Muscle of back (tissue), 13 donors: ENCODE measurements at places on chromosomes 2 and 18. TPM values are rescaled to one million over a fixed set of nuclear protein-coding genes. Genes with fewer than 3 reads are reported as not detected.

Gene GPC1
- 89.3 TPM for polyA plus RNA-seq

Gene CAPN14
- polyA plus RNA-seq: 0.04 TPM

- no peak for DNase-seq
Measured at GRCh38 chr2:215535741-215536140, 99.9 kb upstream of the FN1 start.

DNA sequence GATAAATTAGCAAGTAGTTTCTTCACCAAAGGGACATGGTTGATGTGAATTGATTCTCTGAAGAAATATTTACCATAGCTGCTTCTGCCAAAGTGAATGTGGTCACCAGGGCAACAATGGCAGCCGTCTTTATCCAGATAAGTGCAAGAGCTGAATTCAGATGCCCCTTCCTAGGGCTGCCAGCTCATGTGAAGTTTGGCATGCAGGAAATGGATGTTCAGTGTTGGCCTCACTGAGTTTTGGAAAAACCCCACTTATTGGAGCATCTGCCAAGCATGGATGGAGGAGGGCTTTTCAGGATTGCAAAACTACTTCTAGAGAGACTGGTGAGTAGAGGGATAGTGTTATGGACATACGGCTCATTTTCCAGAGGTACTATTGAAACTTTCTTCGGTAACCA, 80.8 kb downstream of the FMNL2 start:
- DNase-seq: no peak
